Cardiac ventricle fibroblast (primary cell): ENCODE measurements at places on chromosomes 16 and 17. TPM values are rescaled to one million over a fixed set of nuclear protein-coding genes. Genes with fewer than 3 reads are reported as not detected.

PRSS33 gene
- not detected in 2 replicates for total RNA-seq

DDX42 gene
- 45.7 and 60.6 TPM in 2 replicates for total RNA-seq

CAVIN1 gene
- total RNA-seq = 527 and 577 TPM in 2 replicates

KRT27 gene
- not detected in 2 replicates for total RNA-seq

CUEDC1 gene
- 21.2 and 21.6 TPM in 2 replicates for total RNA-seq

KRTAP4-9 gene
- not detected in 2 replicates for total RNA-seq

FADS6 gene
- not detected in 2 replicates for total RNA-seq

CLDN7 gene
- total RNA-seq = 2.0 TPM in 1 of 2 replicates, not detected in the other

KRTAP4-4 gene
- not detected in 2 replicates for total RNA-seq

EFCAB13 gene
- total RNA-seq = 0.39 and 0.62 TPM in 2 replicates

EMP2 gene
- 12.9 and 13.4 TPM in 2 replicates for total RNA-seq

HSD17B1 gene
- total RNA-seq = 0.10 and 1.6 TPM in 2 replicates

SMIM22 gene
- total RNA-seq = not detected in 2 replicates

KCTD19 gene
- total RNA-seq = not detected in 2 replicates

CCL13 gene
- total RNA-seq = 4.1 TPM in 2 replicates

HAS3 gene
- 0.05 TPM in 1 of 2 replicates, not detected in the other for total RNA-seq

ZNF200 gene
- total RNA-seq = 5.2 and 8.3 TPM in 2 replicates

BICDL2 gene
- total RNA-seq = 0.15 and 0.25 TPM in 2 replicates

AOC2 gene
- total RNA-seq = 0.34 and 1.4 TPM in 2 replicates

TEDC2 gene
- total RNA-seq = 1.4 and 2.1 TPM in 2 replicates

VAC14 gene
- total RNA-seq = 21.2 and 22.5 TPM in 2 replicates

ABCA6 gene
- 98.0 and 110 TPM in 2 replicates for total RNA-seq
